ENCODE measurements at places on chromosomes 5 and 9.
A peak's percentile ranks its signal among the peaks of the same experiment; 100 is the strongest.

DNA sequence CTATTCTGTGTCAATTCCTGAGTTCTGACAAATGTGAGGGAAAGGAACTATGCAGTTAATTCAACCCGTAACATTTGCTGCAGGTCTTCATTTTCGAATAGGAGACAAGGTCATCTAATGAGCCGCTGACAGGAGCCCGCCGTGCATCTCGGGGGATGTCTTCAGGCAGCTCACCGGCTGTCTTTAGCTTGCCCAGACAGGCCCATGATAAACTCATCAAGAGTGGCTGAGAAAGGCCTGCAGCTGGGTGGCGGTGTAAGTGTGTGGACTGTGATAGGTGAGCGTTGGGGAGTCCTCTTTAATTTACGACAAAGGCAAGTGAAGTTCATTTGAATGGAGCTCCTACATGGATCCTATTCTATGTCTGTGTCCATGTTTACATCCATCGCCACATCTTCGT lies 190.5 kb downstream of the ADCY2 start:
- DNase-seq, result no peak

DNA sequence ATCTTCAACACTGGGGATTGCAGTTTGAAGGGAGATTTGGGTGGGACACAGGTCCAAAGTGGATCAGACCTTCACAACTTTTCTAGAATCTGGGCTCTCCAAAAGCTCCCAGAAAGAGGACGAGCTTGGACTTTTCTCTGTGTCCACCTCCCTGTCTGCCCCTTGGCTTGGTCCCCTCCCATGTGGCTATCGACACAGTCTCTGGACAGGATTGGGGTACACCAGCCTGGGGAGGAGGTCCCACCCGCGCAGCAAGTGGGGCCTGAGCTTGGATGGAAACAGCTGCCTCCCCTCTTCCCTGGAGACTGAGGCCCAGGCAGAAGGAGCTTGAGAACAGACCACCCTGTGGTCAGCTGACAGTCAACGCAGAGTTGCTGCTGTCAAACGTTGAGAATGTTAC lies 84.6 kb upstream of the FCN1 start:
- DNase-seq, result no peak

GRCh38 chr5:59367791-59368394 lies 525.6 kb downstream of the PDE4D start:
- peak; percentile 14 for DNase-seq

DNA sequence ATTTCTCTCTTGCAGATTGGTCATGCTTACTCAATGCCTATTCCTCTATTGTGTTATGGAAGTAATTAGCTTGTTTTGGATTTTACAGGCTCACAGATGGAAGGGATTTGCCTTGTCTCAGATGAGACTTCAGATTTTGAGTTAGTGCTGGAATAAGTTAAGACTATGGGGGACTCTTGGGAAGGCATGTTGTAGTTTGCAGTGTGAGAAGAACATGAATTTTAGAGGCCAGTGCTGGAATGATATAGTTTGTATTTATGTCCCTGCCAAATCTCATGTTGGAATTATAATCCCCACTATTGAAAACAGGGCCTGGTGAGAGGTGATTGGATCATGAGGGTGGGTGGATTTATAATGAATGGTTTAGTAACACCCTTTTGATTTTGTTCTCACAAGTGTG lies 6.1 kb upstream of the TUSC1 start:
- no peak for DNase-seq

GRCh38 chr9:70045452-70045851 lies 1.8 kb downstream of the MAMDC2 start:
- DNase-seq, result no peak

- DNase-seq, result no peak
Measured at GRCh38 chr5:109681763-109682162, 8.0 kb upstream of the MAN2A1 start.

GRCh38 chr9:92971121-92971520 lies 23.8 kb downstream of the FGD3 start:
- DNase-seq, result no peak

DNA sequence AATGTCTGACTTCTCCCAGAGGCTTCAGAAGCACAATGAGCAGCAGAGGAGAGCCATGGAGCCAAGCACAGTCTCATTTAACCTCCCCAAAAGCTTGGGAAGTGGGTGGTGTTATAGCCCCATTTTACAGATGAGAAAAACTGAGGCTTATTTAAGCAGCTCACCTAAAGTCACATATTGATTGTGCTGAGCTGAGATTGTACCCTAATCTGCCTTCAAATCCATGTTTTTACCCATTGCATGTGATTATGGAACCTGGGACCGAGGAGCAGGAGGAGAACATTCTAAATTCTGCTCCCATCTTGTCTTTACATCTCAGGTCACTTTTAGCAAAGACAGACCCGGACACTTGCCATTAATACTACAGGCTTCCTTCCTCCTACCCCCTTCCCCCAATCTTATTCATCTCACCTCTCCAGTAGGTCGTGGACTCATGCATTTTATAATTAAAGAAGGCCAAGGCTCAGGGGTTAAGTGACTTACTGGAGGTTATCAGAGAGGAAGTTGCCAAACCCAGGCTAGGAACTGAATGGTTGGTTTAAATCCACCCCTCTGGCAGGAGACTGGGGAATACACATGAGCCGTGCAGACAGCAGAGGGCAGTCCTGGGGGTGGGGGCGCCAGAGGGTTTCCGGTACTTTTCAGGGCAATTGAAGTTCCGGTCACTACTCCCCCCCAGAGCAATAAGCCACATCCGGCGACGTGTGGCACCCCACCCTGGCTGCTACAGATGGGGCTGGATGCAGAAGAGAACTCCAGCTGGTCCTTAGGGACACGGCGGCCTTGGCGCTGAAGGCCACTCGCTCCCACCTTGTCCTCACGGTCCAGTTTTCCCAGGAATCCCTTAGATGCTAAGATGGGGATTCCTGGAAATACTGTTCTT lies 51.0 kb upstream of the IL17B start:
- no peak for DNase-seq
